ENCODE measurements at places on chromosomes 7 and 10. TPM values are rescaled to one million over a fixed set of nuclear protein-coding genes. Genes with fewer than 3 reads are reported as not detected.

UBTD1 gene
- total RNA-seq, result 32.7 TPM

FRMD4A gene
- 42.4 TPM for total RNA-seq

HTRA1 gene
- 413 TPM for total RNA-seq

KCNIP2 gene
- total RNA-seq, result 1.4 TPM

PRLHR gene
- not detected for total RNA-seq

CALML5 gene
- total RNA-seq, result not detected

PGAM1 gene
- total RNA-seq, result 330 TPM
